ENCODE measurements at places on chromosomes 7 and 10.

DNA sequence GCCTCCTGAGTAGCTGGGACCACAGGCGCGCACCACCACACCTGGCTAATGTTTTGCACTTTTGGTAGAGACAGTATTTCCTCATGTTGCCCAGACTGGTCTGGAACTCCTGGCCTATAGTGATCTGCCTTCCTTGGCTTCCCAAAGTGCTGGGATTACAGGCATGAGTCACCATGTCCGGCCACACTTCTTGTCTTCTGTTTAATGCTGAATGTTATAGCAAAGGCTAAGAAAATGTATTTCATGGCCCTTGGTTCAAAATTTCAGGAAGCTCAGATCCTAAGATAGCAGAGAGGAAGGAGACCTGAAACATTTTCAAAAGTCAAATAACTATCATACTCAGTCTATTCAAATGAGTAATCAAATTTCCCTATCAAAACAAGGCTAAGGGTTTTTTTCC is 229.6 kb downstream of the BAMBI start:
- DNase-seq, result no peak

DNA sequence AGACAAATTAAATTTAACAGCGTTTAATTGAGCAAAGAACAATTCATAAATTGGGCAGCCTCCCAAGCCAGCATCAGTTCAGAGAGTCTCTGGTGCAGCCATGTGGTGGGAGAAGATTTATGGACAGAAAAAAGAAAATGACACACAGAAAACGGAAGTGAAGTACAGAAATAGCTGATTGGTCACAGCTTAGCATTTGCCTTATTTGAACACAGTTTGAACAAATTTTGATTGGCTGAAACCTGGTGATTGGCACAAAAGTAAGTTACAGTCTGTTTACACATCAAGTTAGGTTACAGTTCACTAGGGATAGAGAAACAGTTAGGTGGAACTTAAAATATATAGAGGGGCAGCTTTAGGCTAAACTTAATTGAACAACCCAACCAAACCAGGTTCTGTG is 720.1 kb downstream of the TYW1 start:
- no peak for DNase-seq

- DNase-seq, result no peak
These were observed 14.9 kb downstream of the KCNK18 start for GRCh38 chr10:117212176-117212575.

GRCh38 chr7:17613338-17614041 is 315.0 kb downstream of the AHR start:
- DNase-seq, result no peak

GRCh38 chr7:123719197-123719721 is 29.5 kb downstream of the WASL start:
- DNase-seq, result no peak

GRCh38 chr10:128723631-128724205 is 597.5 kb upstream of the MKI67 start:
- DNase-seq, result no peak

DNA sequence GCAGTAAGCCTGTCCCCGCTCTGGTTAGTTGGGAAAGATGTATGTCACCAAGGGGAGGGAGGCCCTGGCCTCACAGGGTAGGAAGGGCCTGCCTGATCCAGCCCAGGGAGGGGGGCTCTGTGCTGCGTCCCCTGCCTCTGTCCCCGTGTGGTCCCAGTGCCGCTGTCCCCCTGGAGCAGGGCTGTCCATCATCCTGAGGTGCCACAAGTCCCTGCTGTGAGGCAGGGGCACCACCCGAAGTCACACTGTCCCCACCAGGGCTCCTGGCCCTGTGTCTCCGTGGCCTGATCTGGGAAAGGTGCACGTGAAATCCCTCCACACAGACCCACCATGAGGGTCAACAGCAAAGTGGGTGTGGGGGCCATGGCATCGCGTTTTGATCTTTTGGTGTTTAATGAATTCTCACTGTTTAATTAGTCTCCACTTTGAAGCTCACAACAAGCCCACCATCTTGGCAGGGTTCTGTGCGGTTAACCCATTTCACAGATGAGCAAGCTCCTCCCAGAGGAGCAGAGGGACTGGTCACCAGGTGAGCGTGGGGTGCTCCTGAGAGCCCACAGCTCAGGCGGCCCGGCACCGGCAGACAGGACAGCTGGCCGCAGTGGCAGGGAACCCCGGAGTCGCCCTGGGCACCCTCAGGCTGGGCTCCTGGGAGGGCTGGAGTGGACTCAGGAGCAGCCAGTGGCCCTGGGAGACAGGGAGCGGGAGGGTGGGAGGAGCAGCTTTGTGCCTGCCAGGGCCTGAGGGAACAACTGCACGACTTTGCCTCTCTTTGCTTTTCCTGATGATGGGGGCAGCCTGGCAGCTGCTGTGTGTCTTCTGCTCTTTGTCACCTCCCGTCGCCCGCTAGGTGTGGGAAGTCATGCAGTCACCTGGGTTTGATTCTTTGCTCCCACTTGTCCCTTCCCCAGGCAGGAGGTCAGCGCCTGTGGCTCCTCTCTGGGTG is 12.0 kb upstream of the CRYGN start:
- no peak for DNase-seq

DNA sequence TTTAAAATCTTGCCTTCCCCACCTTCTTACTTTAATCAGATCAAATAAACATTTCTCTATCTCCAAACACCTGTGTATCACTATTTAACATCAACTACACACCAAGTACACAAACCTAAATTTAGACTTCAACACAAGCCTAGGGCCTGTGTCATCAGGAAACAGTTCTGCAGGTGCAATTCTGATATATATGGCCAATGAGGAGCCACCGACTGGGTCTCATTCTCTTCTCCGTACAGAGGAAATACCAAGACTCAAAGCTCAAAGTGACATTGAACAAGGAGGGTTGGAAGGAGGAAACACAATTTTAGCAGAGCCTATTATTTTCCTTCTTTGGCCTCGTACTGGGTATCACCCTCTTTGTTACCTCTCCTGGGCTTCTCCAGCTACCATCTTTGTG is 152.6 kb upstream of the PRR15 start:
- no peak for DNase-seq

GRCh38 chr7:40874756-40875155 is 740.0 kb downstream of the SUGCT start:
- DNase-seq, result no peak

GRCh38 chr7:17492437-17492836 is 194.0 kb downstream of the AHR start:
- DNase-seq, result no peak

DNA sequence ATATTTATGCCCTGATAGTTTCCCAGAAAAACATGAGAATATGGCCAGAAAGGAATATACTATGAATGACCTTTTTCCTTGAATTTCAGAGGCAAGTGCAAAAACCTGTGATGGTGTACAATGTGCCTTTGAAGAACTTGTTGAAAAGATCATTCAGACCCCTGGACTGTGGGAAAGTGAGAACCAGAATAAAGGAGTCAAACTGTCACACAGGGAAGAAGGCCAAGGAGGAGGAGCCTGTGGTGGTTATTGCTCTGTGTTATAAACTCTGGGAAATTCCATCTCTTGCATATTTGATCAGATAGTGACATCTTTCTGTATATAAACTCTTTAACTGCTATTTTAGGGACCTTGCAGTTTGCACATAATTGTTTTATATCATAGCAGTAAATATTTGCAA is 33.7 kb downstream of the RAB18 start:
- no peak for DNase-seq

GRCh38 chr10:47294501-47294900 is 5.5 kb upstream of the GDF10 start:
- DNase-seq, result no peak

- DNase-seq, result no peak
These were observed 19.5 kb downstream of the LMOD2 start for GRCh38 chr7:123675181-123675473.

DNA sequence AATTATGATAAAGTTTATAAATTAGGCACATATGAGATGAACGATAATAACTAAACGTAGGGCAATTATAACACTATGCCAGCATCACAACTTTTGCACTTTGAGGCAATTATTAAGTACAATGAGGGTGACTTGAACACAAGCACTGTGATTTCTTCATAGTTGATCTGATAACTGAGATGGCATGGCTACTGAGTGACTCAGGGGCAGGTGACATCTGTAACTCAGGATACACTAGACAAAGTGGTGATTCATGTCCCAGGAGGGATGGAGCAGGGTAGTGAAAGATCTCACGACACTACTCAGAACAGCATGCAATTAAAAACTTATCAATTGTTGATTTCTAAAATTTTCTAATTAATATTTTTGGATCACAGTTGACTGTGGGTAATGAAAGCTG is 98.3 kb upstream of the ARHGAP21 start:
- DNase-seq, result no peak

- no peak for DNase-seq
These were observed 138.7 kb downstream of the CUX1 start for GRCh38 chr7:101956130-101956529.

DNA sequence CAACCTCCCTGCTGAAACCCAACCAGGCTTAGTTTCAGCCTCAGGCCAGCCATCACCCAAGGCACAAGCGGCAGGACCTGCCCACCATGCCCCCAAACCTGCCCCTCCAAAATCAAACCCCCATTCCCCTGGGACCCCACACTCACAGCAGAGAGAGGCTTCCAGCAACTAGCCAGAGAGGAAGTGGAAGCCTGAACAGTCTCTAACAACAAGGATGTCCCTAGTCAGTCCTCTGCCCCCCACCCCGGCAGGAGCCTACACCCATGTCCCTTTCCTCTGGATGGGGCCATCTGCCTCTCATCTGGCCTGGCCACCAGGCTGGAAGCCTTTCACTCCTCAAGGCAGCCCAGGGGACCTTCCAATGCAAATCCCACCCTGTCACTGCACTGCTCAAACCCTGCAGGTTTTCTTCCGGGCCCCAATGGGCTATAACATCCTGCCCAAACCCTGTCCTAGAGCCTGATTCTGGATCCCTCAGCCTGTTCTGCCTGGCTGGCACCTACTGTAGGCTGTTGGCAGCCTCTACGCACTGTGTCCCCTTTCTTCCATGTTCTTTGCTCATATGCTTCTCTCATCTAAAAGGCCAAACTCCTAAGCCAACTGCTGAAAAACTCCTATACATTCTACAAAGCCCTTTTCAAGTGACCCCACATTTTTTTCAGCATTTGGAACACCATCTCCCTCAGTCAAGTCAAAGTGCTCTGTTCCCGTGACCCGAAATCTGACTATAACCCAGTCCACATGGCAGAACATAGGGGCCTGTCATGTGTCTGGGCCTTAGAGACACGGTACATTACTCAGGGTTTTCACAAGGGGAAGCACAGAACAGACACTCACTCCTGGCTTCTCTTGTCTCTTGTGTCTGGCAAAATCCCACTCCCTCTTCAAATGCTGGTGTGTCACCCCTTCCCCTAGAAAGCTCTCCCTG is 253.3 kb downstream of the TNS3 start:
- DNase-seq, result no peak

GRCh38 chr7:16203065-16203464 is 218.3 kb downstream of the CRPPA start:
- DNase-seq, result no peak

DNA sequence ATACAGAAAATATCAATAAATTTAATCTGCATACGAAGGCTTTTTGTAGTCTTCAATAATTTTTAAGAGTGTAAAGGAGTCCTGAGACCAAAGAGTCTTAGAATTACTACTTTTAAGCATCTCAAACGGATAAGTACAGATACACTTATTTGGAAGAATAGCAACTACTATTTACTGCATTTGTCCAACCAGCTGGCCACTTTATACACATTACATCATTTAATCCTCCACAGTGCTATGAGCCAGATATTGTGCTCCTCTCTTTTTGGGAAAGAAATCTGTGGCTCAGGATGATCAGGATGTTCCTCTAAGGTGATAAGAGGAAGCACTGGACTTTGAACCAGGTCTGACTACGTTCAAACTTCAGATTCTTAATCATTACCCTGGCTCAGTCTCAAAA is 588.6 kb upstream of the LRRTM3 start:
- no peak for DNase-seq

- DNase-seq, result peak; percentile 89
These were observed 348.2 kb upstream of the C7orf33 start for GRCh38 chr7:148242294-148242821.

DNA sequence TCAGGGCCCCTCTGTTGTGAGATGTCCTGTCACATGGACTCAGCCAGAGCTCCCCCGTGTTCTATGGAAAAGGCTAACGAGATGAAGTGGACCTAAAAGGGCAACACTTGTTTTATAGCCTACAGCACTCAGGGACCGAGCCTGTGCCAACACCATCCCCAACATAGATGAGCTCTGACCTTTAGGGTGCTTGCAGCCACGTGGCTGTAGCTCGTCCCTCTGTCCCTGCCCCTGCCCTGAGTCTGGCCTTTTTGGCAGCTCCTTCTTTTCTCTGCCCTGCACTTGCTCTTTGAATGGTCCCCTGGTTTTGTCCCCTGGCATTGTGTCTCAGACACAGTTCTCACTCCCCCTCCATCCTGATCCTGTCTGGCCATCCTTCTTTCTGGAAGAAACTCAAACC is 81.2 kb upstream of the GDF10 start:
- no peak for DNase-seq

DNA sequence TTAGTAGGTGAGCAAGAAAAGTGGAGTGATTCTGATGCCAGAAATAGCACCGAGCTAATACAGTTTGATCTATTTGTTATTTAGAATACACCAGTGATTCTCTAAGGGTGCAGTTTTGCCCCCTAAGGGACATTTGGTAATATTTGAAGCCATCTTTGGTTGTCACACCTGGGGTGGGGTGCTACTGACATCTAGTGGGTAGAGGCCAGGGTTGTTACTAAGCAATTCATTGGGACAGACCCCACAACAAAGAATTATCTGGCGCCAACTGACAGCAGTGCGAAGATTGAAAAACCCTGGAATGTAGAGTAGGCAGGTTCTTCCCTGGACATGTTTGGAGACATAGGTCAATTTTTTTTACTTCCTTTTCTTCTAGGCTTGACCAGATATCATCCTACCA is 14.6 kb downstream of the PALS2 start:
- peak; percentile 82 for DNase-seq

DNA sequence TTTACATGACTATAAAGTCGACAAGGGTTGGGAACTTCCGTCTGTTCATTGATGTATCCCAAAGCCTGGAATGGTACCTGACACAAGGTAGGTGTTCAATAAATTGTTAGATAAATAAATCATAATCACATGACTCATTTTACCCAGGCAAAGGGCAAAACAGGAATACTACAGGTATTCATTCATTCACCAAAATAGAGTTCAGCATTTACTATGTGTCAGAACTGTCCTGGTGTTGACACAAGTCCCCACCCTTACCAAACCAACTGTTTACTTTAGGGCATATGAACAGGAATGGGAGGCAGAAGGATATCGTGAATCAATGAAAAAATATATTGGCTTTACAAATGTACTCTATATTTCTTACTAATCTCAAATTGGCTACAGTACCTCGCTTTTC is 666 bp upstream of the YAE1 start:
- no peak for DNase-seq

Data from GM23338 (cell line).